ENCODE measurements at places on chromosomes 1 and 21.

- no peak for DNase-seq
These were observed 206.1 kb downstream of the BACH1 start for GRCh38 chr21:29504751-29505321.

DNA sequence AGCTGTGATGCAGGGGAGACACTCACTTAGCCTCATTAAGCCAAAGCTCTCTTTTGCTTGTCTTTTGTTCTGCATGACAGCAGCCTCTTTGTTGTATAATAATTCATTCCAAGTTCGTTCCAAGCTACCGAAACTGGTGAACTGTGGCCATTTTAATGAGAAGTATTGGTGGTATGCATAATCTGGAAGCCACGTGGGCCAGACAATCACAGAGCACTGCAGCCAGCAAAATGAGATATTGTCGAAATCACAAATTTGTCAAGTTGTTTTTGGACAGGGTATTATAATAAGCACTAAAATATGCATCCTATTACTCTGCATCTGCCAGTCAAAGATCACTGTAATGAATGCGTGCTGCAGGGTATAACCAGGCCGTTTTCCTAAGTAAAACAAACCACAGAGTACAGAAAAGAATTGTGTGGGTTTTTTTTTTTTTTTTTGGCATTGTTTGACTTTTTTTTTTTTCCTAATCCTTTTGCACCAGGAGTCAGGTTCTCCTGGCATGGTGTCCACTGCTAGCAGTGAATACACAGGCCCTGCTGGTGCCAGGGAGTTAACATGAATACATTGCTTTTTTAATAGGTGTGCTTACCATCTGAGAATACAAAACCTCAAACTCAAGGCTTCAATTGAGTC, 423.9 kb downstream of the PTBP2 start:
- DNase-seq: no peak

- DNase-seq: no peak
These were observed 495.8 kb downstream of the AJAP1 start for GRCh38 chr1:5150191-5150590.

DNA sequence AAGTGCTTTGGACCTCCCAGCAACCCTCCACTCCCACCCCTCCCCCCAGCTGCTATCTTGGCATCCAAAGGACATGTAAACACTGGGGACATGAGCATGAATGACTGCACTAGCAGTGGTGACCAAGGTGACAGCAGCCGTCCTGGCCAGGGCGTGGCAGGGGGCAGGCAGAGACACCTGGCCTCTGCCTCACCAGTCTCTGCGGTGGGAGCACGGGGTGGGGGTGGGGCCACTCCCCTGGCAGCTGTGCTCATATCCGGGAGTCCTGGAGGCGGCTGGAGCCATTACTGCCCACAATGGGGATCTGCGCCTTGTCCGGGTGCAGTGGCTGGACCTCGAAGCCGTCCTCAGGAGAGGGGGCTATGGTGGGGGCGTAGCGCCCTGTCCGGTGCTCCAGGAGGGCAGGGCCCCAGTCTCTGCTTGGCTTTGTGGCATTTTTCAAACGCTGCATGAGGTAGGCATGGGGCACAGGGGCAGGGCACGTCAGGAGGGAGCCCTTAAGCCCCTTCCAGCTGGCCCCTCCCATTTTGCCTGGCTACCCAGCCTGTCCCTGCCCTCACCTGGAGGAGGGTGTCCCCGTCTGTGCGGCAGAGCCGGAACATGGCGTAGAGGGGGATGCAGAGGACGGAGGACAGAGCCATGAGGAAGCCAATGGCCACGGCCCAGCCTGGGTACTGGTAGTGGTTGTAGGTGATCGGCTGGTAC, 6.0 kb downstream of the CCDC24 start:
- DNase-seq: no peak

- DNase-seq: no peak
These were observed 138.5 kb downstream of the SLC45A1 start for GRCh38 chr1:8456308-8456912.

GRCh38 chr1:59477286-59477685, 180.4 kb downstream of the FGGY start:
- no peak for DNase-seq

DNA sequence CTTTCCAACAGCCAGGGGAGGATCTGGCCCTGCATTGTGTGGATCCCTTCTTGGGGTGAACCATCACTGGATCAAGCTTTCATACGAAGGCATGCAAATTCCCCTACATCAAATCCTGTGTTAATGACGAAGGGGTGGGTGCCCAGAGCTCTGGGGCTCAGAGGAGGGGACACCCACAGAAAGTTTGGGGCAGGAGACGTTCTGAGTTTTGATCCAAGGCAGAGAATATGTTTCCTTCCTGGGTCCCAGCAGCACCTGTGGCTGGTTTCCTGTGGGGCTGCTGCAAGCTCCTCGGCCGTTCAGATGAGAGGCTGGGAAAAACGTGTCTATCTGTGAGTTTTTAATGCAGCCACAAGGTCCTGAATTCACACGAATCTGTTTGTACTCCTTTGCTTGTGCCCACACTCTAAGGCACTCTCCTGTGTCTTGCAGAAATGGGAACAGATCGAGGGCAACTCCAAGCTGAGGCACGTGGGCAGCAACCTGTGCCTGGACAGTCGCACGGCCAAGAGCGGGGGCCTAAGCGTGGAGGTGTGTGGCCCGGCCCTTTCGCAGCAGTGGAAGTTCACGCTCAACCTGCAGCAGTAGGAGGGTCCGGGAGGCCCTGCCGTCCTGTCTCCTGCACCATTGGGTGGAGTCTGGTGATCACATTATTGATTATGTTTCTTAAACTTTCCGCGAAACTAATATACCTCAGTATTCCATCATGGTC, 147.1 kb downstream of the PGBD5 start:
- no peak for DNase-seq

- no peak for DNase-seq
These were observed 24.0 kb upstream of the AIM2 start for GRCh38 chr1:159100589-159100988.

GRCh38 chr21:36757196-36757595, 58.3 kb downstream of the SIM2 start:
- DNase-seq: no peak

DNA sequence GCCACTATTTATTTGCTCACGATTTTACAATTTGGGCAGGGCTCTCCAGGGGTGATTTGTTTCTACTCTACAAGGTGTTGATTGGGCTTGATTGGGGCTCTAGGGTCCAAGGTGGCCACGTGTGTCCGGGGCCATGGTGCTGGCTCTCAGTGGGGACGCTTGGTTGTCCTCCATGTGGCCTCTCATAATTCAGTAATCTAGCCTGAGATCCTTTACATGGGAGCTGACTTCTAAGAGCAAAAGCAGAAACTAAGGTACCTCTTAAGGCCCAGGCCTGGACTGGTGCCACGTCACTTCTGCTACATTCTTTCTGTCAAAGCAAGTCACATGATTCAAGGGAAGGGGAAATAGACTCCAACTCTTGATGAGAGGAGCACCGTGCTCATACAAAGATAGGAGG, 8.1 kb upstream of the PSRC1 start:
- no peak for DNase-seq

DNA sequence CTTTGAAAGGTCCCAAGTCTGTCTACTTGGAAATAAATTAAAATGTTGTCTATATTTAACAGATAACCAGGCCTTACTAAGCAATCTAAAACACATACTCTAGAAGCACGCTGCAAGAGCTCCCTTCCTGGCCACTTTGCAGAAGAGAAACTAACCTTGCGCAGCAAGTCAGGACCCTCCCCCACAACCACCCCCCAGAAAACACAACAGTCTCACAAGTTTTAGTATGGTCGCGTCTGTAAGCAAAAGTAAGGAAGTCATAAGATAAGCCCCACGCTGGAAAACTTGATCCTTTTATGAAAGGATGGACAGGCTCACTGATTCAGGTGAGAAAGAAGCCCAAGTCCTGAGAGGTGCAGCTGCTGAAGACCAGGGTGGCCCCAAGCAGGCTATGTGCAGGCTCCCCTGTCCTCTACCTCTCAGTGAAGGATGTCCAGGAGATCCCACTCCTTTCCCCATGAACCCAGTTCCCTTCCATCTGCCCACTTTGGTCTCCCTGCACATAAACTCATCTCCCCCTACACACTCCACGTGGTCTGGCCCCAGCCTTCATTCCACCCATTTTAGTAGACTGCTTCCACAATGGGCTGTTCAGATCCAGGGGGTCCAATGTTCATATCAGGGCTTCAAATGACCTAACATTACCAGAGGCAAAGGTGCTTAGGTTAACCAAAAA, 23.8 kb downstream of the HIVEP3 start:
- no peak for DNase-seq

GRCh38 chr1:48266576-48266975, 44.1 kb downstream of the SLC5A9 start:
- no peak for DNase-seq

GRCh38 chr1:153866045-153866850, 56.5 kb downstream of the GATAD2B start:
- DNase-seq: no peak

DNA sequence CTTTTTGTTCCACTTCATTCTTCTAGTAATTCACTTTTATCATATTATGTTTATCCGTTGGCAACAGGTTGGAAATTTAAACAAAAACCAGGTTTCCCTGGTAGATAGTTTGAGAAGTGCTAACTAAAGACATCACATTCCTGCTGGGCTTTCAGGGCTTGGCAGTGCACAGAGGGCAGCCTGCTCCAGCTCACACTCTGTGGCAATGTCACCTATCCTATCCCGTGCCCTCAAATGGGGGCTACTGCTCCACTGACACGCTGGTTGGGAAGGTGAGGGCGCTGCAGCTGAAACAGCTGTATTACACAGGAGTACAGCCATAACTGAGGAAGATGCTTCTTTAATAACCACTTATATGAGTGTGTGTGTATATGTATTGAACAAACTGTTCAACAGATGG, 49.7 kb downstream of the RCAN1 start:
- no peak for DNase-seq

DNA sequence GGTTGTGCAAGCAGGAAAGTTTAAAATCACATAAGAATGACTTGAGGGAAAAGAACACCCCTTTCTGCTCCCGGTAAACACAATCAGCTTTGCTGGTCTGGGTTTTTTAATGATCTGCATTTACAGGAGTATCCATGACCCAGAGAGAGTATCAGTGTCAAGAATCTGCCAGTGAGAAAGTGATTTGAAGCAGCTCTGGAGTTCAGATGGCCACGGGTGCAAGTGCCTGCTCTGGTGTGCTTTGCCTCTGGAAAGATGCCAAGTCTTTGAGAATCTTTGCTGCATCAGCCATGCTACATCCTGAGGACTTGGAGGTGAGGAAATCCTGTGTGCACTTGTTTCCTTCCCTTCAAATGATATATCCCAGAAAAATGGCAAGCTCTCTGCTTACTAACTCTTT, 18.6 kb upstream of the MYSM1 start:
- DNase-seq: no peak

GRCh38 chr1:41618871-41619270, 134.4 kb upstream of the EDN2 start:
- DNase-seq: no peak

- DNase-seq: no peak
These were observed 14.3 kb downstream of the CEPT1 start for GRCh38 chr1:111154021-111154999.

DNA sequence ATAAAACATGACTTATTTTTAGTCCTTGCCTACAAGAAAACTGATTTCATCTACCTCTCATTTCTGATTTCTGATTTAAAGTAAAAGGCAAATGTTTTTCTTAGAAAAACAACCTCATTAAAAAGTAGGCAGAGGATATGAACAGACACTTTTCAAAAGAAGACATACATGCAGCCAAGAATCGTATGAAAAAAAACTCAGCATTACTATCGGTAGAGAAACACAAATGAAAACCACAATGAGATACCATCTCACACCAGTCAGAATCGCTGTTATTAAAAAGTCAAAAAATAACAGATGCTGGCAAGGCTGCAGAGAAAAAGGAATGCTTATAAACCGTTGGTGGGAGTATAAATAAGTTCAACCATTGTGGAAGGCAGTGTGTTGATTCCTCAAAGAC, 16.2 kb downstream of the ODR4 start:
- DNase-seq: no peak

DNA sequence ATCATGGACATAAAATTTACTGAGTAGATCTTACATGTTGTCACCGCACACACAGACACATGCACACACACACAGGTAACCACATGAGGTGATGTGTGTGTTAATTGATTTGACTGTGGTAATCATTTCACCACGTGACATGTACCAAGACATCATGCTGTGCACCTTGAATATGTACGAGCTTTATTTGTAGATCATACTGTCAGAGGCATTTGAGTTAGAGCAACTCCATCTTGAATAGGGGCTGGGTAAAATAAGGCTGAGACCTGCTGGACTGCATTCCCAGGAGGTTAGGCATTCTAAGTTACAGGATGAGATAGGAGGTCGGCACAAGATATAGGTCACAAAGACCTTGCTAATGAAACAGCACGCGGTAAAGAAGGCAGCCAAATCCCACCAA, 31.7 kb upstream of the TRIM17 start:
- no peak for DNase-seq

DNA sequence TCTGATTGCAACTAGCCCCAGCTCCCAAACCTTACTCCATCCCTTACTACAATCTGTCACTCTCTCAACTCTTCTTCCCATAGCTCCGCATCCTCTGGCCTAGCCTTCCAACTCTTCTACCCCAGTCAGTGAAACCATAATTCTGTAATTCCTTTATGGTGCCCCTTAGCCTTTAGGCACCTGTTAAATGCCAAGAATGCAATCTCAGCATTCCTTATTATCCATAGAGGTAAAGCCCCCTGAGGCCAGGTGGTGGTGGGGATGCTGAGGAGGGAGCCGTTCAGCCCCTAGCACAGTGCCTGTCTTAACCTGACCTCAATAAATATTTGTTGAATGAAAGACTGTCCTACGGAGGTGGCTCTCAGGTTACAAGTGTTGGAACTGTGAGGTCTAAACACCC, 14.0 kb downstream of the ATP1A2 start:
- no peak for DNase-seq

DNA sequence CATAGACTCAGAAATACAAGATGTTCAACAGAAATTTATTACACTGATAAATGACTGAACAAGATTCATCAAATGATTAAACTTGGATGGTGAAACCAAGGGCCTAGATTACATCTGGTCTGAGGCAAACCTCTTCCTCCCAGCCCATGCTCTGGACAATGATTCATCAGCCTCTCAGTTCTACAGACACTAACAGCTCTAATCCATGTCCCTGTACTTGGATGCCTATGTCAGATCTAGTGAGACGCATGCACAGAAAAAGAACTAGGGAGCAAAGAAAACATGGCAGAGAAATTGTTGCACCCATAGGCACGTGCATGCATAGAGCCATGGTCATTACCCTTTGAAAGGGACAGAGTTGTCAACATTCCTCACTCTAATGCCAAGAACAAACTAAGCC, 250.1 kb downstream of the KCNH1 start:
- DNase-seq: no peak

GRCh38 chr1:4581807-4582206, 72.6 kb upstream of the AJAP1 start:
- no peak for DNase-seq

- no peak for DNase-seq
These were observed 286.3 kb upstream of the SGIP1 start for GRCh38 chr1:66247415-66248208.

DNA sequence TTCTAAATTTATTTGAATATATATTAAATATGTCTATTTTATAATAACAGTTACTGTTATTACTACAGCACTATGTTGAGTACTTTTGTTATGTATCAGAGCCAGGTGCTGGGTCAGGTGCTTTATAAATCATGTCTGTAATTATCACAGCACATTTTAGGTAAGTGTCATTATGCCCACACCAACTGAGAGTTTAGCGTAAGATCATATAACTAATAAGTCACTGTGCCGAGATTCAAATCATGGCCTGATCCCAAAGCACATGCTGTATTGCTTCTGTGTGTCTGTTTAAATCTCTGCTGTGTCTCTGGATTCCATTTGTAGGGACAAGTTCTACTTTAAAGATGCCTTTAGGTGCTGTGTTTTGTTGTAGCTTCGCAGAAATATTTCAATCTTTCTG, 1.9 kb downstream of the GPSM2 start:
- no peak for DNase-seq

- DNase-seq: no peak
These were observed 491.0 kb downstream of the MATN1 start for GRCh38 chr1:30232288-30232899.
